Inflammatory macrophage treated with lipopolysaccharide for 4 hours (primary cell): ENCODE measurements at places on chromosomes 11 and 22.

DNA sequence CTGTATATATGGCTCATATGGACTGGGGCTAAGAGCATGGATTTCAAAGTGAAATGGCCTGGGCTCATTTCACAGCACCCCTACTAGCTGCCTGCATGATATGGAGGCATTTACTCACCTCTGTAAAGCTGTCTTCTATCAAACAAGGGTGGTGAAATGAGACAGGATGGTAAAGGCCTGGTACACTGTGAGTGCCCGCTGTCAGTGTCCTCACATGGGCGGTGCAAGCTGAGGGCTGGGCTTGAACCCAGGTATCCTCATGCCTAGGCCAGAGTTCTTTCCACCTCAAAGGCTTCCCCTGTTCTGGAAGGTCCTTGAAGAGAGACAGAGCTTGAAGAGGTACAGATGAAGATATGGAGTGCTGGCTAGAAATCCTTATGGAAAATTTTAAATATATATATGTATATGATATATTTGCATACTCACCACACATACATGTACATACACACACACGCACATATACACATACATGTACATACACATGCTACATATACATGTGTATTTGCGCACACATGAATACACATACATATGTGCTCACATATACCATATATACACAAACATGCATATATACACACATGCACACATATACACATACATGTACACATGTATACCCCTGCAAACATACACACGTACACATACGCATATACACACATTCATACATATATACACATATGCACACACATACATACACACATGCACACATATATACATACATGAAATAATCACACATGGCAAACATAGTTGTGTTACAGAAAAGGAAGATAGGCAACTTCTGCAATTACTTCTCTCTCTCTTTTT lies 44.7 kb downstream of the MICAL2 start:
- no peak for DNase-seq

DNA sequence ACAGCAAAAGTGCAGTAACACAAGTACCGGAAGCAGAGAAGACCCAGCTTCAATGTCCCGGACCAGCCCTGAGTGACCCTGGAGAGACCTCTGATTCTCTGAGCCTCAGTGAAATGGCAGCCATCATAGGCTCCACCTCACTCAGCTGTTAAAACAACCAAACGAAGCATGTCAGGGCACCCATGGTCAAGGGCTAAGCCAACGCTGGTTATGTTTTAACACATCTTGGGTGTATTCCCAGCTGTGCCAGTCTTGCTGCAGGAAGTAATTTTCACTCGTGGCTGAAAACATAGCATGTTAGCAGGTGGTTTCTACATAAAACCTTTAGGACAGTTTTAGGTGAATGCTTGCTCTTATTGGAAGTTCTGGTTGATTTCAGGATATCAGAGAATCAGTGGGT lies 30.9 kb downstream of the LMO2 start:
- DNase-seq, result no peak

DNA sequence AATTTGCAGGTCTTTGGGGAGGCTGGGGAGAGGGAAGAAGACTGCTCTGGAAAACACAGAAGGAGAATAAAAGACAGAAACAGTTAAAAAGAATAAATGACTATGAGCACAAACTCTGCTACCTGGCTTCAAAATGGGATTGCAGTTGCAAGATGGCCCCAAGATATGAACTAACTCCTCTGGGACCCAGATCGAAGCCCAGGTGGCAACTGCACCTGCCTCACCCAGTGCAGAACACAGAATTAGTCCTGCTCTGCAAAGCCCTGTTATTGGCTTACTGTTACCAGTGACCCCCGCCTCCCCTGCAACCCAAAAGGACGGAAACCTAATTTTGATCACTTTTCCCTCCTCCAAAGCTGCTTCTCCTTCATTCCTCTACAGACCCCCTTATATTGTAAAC lies 35.9 kb upstream of the POU2AF1 start:
- no peak for DNase-seq

DNA sequence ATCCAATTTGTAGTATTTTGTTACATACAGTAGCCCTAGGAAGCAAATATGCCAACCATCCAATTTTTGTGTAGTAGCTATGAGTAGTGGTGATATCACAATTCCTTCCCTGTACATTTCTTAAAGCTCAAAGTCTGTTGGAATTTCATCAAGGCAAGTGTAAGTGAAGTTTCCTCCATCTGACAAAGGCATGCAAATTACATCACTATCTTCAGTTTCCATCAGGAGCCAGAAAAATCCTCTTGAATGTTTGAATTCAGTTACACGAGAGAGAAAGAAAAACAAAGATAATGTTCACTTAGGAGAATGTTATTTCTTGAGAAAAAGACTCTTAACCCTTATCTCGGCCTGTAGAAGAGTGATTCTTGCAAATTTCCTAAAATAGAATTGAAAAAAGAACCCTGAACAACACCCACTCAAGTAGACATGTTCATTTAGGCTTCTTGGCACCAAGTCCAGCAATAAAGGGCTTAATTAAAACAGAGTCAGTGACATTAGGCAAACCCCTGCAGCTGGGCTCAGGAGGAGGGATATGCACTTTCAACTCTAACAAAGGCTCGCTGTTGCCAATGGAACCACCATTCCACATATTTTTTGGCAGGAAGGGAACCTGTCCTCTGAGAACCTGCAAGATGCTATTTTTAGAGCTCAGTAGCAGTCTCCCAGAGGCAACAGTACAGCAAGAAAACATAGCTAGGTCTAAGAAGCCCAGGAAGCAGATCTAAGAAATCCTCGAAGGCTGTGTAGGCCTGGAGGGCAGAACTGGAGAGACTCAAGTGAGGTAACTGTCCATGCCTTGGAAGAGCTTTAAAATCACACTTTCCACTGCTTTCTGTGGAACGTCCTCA lies 144.6 kb downstream of the CCDC81 start:
- no peak for DNase-seq

GRCh38 chr11:70244698-70245097 lies 25.8 kb upstream of the PPFIA1 start:
- DNase-seq, result peak; percentile 7
